ENCODE measurements at places on chromosomes 6 and 20. TPM values are rescaled to one million over a fixed set of nuclear protein-coding genes. Genes with fewer than 3 reads are reported as not detected.

SLPI gene
- 129 TPM for total RNA-seq

C6orf118 gene
- not detected for total RNA-seq

DNA sequence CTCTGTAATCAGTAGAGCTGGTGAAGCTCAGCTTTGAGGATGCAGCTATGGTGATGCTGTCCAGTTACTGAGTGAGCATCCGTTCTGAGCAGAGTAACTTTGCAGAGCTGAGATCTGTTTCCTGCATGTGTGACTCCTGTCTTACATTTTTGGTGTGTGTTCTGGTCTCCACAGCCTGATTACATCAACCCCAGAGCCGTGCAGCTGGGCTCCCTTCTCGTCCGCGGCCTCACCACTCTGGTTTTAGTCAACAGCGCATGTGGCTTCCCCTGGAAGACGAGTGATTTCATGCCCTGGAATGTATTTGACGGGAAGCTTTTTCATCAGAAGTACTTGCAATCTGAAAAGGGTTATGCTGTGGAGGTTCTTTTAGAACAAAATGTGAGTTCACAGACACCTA, 81.6 kb downstream of the FAM120B start:
- DNase-seq = no peak

DNA sequence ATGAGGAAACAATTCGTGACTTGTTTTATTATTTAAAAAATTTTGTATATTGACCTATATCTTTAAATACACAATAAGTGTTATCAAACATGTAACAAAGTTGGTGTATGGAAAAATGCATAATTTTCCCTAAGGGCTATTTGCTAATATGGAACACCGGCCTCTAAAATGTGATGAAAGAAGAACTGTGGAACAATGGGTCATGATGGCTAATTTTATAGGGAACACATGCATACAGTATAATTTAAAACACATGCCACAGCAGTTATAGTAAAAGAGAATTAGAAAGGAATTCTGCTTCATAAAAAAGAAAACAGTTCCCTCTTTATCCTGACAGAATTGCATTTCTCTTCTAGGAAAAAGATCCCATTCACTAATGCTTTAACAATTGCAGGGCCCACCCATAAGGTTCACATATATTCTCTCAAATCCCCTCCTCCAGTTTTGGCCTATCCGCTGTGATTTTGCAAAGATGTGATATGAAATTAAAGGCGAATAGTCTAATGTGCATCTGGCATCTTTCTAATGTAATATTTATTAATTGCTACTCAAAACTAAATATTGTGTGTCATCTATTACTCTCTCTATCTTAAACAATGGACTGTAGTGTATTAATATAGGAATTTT, 628.1 kb upstream of the CITED2 start:
- DNase-seq = no peak

DNA sequence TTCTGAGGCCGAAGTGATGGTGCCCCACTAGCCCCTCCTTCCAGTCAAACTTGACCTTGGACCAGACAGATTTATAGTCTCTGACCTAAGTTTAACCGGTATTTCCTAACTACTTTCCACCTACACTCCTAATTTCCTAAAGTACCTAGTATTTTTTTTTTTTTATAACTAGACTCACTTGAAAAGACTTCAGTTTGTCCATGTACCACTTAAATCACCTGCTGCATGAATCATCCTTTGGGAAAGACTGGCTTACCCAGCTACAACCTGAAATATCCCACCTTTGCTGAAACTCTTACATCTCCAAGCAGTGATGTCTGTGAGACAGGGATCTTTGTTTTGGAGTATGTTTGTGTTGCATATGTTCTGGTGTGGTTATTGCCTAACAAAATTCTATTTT, 71.1 kb downstream of the ZDHHC14 start:
- peak; percentile 43 for DNase-seq
